ENCODE measurements at places on chromosomes 4 and X.
A peak's percentile ranks its signal among the peaks of the same experiment; 100 is the strongest.

GRCh38 chr4:87865960-87866598, 33.3 kb downstream of the MEPE start:
- no peak for DNase-seq

- DNase-seq, result no peak
Measured at GRCh38 chrX:130631011-130631410, 229.2 kb downstream of the RBMX2 start.

DNA sequence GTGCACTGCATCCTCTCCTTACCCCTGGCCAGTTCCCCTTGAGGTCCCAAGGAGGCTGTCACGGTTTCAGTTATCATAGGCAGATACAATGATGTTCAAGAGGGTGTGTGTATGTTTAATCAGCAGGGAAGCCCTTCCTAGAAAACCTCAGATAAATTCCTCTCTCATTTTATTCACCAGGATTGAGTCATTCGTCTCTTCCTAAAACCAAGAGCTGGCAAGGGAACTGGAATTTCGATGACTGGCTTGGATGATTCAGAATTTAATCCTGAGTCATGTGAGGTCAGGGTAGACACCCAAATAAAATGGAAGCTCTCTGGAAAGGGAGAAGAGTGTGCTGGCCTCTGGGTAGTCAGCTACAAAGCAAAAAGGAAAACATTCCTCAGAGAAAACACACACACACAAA, 106.2 kb upstream of the RAPGEF2 start:
- DNase-seq, result no peak

- no peak for DNase-seq
Measured at GRCh38 chr4:150436598-150437370, 145.2 kb upstream of the MAB21L2 start.

- no peak for DNase-seq
Measured at GRCh38 chr4:122293374-122294365, 85.1 kb upstream of the ADAD1 start.

GRCh38 chrX:154378059-154378798, 866 bp upstream of the EMD start:
- peak; percentile 67 for DNase-seq

GRCh38 chrX:42748067-42748850, 29.7 kb downstream of the PPP1R2C start:
- no peak for DNase-seq

DNA sequence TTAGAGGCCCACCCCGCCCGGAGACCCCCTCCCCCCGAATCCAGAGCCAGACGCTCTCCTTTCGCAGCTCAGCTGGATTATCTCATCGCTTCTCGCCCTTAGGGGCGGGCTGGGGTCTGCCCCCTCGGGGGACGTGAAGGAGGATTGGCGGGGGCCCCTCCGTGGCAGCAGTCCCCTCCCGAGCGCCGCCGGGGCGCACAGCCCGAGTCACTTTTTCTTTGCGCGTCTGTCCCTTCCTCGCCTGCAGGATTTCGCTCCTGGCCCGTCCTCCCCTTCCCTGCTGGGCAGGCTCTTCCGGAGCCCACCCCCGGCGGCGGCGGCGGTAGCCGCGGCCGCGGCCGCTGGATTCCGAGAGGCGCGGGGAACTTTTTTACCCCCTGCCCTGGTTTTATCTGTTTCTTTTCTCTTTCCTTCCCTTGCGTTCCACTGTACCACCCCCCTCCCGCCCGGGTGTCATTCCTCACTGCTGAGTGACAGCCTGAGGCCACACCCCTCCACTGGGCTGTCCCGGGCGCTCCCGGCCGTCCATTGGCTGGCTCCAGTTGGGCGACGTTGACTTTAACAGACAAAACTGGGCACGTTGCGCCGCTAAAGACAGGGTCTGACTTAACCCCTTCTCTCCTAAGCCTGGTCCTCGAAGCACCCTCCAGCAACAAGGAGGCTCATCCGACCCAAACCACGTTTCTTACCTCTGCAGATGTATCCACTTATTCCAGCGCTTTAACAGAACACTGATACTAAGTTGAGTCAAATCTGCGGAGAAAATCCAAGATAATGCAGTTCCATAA, 492 bp upstream of the NKX3-2 start:
- peak; percentile 88 for DNase-seq

- DNase-seq, result no peak
Measured at GRCh38 chr4:34486461-34487363, 1757.6 kb downstream of the ARAP2 start.

DNA sequence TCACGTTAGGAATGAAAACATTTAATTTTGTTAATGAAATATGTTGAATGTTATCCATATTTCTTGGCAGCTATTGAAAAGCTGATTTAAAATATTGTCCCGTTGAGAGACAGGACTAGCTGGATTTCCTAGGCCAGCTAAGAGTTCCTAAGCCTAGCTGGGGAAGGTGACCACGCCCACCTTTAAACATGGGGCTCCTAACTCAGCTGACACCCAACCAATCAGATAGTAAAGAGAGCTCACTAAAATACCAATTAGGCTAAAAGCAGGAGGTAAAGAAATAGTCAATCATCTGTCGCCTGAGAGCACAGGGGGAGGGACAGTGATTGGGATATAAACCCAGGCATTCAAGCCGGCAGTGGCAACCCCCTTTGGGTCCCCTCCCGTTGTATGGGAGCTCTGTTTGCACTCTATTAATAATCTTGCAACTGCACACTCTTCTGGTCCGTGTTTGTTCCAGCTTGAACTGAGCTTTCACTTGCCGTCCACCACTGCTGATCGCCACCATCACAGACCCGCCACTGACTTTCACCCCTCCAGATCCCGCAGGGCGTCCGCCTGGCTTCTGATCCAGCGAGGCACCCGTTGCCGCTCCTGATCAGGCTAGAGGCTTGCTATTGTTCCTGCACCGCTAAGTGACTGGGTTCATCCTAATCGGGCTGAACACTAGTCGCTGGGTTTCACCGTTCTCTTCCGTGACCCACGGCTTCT, 308.9 kb downstream of the GLUD2 start:
- no peak for DNase-seq

DNA sequence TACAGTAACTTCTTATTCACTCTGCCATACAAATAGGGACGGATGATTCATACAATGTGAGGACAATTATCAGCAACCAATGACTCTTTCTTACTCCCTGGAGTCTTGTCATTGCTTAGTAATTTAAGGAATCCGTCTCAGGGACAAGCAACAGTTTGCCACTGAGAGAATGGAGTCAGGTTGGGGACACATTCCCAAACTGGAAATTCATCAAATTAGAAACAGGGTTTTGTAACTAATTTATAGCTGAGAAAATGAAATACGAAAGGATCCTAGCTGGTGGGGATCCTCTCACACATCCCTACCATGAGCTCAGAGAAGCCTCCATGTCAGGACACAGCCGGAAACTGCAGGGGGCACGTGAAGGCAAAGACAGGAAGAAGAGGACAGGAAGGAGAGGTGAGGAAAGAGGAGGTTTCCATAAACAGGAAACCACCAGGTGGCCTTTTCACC, 50.4 kb upstream of the KDR start:
- no peak for DNase-seq

GRCh38 chr4:120809518-120809917, 113.0 kb downstream of the PRDM5 start:
- no peak for DNase-seq

- no peak for DNase-seq
Measured at GRCh38 chr4:159577241-159577640, 474.4 kb downstream of the RAPGEF2 start.

- DNase-seq, result no peak
Measured at GRCh38 chr4:123304151-123304964, 92.2 kb upstream of the SPRY1 start.

- no peak for DNase-seq
Measured at GRCh38 chrX:69020316-69020715, 144.9 kb downstream of the PJA1 start.

GRCh38 chr4:184397516-184398163, 76.7 kb downstream of the IRF2 start:
- DNase-seq, result no peak

GRCh38 chr4:3461515-3462291, 1.4 kb upstream of the DOK7 start:
- DNase-seq, result peak; percentile 70

DNA sequence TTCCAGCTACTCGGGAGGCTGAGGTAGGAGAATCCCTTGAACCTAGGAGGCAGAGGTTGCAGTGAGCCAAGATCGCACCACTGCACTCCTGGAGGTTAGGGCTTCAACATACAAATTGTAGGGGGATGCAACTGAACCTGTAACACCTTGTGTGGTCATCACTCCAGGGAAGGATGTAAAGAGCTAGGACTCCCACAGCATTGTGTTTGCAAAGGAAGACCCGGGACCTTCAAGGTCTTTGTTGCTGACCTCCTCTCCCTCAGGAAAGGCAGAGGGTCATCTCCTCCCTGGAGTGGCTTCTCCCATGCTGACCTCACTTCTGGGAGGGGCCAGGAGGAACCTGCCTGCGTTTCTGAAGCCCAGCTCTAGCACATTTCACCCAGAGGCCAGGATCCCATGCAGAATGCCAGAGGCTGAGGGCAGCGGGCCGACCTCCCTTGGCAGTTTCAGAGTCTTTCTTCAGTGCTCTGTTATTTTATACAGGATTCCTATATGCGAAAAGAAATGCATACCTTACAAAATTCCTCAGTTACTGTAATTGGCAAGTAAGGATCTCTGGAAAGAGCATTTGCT, 80.2 kb downstream of the HTRA3 start:
- no peak for DNase-seq

- DNase-seq, result peak; percentile 49
Measured at GRCh38 chr4:2849267-2850152, 5.9 kb downstream of the ADD1 start.

DNA sequence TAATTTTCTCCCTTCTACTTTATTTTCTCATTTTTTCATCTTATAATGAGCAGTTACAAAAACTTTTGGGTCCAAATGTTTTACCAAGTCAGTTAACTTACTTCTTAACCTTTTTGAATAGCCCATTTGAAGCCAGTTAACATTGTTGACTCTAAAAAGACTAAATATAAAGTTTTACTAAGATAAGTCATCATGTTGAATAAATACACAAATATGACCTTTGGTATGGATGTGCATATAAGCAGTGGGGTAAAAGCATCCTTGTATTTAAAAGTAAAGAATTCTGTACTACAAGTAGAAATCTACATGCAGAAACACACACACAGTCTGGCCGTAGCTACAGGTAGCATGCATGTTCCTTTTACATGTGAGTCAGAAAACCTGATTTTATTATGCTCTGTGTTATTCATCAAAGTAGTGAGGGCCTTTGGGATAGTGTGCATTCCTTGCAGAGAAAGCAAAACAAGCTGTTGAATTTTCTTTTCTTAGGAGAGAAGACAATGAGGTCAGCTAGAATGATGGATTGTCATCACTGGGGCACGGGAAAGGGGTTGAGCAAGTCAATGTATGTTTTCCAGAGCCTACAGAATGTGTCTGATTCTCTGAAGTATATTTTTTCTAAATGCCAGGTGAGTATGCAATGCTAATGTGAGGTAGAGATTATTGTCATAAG, 533.2 kb upstream of the AGA start:
- DNase-seq, result no peak

GRCh38 chr4:19386786-19387185, 864.9 kb upstream of the SLIT2 start:
- no peak for DNase-seq

GRCh38 chr4:159206427-159206871, 103.6 kb downstream of the RAPGEF2 start:
- no peak for DNase-seq

GRCh38 chr4:34733185-34733941, 1511.0 kb downstream of the ARAP2 start:
- no peak for DNase-seq

DNA sequence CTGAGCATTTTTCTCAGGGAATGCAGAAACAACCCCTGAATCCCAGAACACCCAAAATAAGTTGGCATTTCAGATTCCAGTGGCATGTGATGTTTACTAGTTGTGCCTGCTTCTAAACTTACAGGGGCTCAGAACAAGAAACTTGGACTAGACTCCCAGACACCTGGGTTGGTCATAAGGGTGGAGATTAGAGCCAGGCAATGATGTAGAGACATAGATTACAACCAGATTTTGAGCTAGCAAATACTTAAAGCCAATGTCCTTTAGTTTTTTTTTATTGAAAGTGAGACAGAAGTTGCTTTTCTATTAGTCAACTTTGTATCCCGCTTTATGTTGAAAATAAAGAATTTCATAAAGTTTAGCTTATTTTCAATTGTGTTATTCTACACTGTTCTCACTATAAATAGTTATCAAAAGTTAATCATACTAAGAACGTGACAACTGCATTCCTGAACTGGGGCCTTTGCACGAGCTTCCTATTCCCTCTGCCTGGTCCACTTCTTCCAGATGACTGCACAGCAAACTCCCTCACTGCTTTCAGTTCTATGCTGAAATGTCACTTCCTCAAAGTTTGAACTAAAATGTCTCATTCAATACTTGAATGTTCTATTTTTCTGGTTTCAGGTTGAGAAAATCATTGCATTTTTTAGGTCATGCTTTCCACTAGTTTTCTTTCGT, 224.7 kb upstream of the PPP1R2C start:
- DNase-seq, result no peak

- no peak for DNase-seq
Measured at GRCh38 chr4:24477919-24478318, 106.4 kb downstream of the DHX15 start.

GRCh38 chr4:113433116-113433515, 328.4 kb downstream of the CAMK2D start:
- DNase-seq, result no peak

- DNase-seq, result no peak
Measured at GRCh38 chr4:13694256-13694655, 66.7 kb upstream of the BOD1L1 start.

DNA sequence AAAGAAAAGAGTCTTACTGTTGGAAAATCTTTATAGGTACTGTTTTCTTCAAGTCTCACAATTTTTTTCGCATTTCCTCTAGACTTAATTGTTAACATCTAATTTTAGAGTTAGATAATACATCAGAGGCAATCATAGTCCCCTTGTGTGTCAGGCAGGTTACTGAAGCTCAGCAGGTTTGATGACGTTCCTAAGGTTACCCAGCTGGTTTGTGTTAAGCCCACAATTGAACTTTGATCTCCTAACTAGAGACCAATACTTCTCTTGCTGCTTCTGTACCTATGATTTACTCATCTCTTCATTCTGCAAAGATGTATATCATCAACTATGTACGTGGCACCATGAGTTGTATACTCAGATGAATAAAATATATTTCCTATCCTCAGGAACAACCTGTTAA, 131.6 kb upstream of the STIM2 start:
- no peak for DNase-seq

- DNase-seq, result peak; percentile 25
Measured at GRCh38 chrX:107826238-107827029, 768 bp downstream of the MID2 start.

- DNase-seq, result no peak
Measured at GRCh38 chr4:101141855-101142254, 205.5 kb downstream of the PPP3CA start.

GRCh38 chrX:65751519-65751918, 84.1 kb downstream of the MSN start:
- DNase-seq, result no peak

DNA sequence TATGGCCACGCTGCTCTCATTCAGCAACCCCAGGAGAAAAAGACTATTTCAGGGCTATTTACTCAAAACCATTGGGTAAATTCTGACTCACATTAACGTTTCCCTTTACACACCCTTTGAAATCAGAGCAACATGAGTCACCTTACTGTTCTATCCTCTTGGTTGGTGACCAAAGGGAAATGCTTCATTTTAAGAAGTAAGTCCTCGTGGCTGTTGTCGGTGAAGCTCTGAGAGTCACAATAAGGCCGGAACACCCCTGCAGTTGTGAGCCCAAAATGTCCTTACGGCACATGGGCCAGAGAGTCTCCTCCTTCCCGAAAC, 56.3 kb upstream of the SPRY1 start:
- DNase-seq, result no peak

- no peak for DNase-seq
Measured at GRCh38 chr4:82123934-82124333, 249.9 kb downstream of the HNRNPD start.
